ENCODE measurements at places on chromosomes 6 and 20.

DNA sequence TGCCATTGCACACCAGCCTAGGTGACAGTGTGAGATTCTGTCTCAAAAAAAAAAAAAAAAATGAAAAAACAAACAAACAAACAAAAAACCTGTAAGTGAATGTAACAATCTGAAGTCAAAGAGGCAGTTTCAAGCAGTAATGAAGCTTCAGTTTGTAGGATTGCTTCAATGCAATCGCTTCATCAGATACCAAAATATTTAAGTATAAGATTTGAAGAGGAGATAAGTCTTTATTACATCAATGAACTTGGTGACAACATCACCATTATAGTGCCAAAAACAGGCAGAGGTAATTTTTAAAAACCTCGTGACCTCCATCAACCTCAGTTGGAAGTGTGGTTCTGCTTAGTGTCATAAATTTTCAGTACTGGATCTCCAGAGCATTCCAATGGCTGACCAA, 74.7 kb downstream of the MYLK4 start:
- DNase-seq, result no peak

DNA sequence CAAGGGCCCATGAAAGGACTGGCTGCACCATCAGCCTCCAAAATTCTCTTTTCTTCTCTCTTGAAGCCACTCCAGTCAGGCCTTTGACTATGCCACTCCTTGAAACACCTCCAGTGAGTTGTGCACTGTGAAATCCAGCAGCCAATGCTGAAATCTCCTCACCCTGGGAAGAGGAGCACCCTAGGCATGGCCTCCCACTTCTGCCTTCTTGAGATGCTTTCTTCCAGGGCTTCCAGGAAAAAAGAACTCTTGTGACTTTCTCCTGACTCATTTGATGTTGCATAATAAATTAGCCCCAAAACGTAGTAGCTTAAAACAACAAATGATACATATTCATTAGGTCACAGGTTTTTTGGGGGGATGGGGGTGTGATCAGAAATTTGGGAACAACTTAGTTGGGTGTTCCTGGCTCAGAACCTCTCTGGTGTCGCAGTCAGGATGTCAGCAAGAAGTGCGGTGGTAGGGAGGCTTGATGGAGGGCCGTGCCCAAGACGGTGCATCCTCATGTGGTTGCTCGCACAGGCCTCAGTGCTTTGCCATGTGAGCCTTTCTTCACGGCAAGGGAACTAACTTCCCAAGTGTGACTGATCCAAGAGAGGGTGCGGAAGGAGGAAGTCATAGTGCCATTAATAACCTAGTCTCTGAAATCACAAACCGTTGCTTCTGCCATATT, 12.1 kb downstream of the NCR2 start:
- DNase-seq, result no peak

DNA sequence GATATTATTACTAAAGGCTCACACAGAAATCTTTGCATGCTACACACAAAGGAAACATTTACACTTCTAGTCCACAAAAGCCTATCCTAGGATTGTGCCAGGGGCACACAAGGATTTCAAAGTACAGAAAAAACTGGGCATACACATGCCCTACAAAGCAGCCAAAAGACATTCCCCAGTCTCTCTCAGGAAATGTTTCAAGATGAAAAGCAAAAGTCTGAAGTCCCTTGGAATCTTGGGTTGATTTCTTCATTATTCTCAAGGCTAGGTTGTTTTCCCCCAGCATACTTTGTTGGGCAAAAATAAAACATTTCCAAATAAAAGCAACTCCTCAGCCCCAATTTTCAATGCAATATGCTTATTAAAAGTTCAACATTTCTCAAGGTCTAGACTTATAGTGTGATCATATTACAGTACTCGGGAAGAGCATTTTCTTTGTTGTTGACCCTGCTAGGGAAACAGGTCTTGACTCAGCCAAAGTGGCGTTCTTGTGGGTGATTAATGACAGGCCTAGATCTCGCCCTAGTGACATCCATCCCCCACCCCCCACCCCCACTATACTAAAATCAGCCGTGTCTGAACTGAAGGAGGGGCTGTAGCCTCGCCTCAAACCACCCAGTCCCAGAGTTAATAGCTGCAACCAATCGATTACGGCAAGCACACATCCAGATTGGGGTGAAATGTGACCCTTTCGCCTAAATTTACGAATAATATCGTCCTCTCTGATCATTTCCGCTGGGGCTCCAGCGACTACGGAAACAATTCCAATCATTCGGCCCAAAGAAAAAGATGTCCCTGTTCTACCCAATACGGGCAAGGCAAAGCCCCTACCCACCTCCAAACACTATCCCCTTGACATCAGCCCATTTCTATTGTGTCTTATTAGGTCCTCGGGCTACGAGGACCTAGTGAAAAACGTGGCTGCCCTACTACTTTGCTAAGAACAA, 1.4 kb downstream of the AKIRIN2 start:
- DNase-seq, result no peak

GRCh38 chr6:137862419-137863090, 4.5 kb upstream of the TNFAIP3 start:
- DNase-seq, result no peak
